ENCODE measurements at places on chromosomes 5 and 9.

DNA sequence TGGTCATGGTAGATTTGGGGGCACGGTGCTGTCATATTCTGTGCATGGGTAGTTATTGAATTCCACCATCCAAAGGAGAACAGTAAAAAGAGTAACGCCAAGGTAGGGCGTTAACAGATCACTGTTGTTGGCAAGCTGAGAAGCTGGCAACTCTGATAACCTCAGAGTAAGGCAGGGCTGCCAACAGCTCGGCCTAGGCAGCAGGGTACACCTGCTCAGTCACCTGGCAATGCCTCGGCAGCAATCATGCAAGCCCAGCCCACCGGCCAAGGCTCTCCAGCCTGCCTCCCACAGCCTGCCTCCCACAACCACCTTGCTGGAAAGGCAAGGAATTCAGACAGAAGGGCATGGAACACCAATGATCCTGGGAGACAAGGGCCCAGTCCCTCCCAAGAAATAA is 63.9 kb downstream of the KLHL3 start:
- DNase-seq, result no peak

GRCh38 chr5:15501091-15501791 is 1.3 kb downstream of the FBXL7 start:
- peak; percentile 65 for DNase-seq

DNA sequence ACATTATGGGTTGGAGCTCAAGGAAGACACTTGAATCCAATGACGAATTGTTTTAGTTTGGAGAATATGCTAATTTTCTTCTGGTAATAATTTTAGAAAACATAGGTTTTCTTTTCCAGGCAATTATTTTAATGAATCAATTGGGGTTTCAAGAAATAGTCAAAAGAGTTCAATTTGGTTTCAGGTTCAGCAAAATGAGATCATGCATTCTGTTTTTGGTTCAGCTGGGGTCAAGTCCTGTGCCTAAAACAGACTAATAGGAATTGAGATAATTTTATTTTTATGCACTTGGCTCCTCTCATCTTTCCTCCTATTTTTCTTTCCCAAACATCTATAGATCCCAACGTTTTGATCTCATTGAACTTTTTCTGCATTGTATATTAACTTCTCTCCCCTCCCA is 596.8 kb downstream of the RAB3C start:
- DNase-seq, result no peak

DNA sequence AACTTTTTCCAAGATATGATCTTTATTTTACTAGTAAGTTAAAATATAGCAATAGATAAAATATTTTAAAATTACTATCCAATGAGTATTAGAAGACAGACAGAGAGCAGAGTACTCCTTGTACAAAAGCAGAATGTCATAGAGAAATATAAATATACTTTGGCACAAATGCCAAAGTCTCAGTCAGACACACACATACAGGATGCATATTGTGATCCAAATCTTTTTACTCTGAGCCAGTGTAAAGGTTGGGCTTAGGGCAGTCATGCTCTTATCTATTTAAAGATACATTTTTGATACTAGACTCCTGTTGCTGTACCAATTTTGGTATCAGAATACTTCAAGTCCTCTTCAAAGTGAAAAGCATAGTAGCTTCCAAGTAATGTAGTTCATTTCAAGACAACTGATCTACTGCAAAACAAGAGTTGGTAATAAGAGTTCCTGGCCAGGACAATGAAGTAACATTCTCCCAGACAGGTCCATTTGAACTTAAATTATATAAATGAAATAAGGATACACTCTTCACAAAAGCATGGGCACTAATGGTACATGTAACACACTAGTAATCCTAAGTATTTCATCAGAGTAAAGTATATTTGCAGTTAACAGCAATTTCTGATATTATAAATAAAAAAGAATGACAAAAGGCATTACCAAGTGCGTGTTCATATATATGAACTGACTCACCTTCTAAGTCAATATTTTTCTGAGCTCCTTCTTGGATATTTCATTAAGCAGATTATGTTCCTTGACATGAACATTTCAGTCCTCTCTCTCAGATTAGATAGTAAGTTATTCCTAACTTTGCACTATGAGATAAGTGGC is 10.5 kb downstream of the PFDN1 start:
- no peak for DNase-seq

DNA sequence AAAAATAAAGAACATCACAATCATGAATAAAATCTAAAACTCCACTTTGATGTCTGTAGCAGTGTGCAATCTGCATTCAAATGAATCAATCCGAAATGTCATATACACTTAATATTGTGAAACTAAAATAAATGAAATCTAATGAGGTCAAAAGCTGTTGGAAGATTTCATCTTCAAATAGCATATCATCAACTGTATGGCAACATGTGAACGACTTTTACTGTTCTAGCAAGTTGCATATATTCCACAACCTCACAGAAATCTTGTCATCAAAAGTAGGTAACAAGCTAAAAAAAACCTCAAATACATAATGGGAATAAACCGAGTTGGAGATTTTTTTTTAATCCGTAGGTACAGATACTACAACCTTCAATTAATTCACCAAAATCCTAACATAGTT is 1.2 kb downstream of the PTBP3 start:
- DNase-seq, result no peak

DNA sequence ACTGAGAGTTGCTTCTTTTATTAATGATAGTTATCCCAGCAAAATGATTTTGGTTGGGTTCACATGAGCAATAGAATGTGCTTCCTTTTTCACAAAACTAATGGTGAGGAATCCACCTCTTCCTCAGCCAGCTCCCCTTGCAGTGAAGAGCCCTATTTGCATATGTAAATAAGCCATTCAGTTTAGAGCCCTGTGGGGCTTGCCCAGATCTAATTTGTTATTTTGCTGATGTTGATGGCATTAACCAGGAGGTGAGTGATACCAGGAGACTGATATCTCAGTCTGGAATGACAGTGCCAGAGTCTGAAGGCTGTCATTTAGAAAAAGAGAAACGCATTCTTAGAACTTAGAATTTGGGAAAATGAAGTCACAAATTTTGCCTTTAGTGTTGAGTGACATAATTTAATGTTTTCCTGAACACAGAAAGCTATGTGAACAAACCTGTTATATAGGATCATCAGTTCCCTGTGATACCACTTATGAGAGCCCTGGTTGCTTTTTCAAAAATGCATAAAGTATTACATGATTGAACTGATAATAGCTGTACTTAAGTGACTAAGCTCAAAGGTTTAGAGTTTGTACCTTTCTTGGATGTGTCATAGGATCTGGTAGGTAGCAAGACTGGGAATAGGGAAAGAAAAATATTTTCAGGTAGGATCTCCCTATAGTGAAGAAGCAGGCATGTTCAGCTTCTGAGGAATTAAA is 271.6 kb downstream of the MAST4 start:
- no peak for DNase-seq

GRCh38 chr5:77816686-77817085 is 40.5 kb upstream of the TBCA start:
- no peak for DNase-seq

DNA sequence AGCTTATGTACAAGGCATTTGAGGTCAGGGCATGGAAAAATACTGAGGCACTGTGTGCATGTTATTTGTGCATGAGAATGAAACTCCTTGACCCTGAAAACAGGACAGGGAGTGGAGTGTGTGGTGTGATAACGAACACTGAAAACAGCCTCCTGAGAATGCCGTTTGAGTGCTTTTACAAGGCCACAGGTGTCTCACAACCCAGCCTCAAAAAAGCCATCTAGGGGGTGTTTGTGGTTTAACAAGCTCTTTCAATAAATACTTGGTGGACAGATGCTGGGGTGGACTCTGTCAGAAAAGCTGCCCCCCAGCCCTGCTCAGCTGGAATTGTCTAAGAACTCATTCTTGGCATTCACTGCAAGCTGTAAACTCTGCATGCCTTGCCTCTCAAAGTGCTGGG is 94.0 kb upstream of the SLC25A48 start:
- DNase-seq, result no peak

- DNase-seq, result peak; percentile 57
Observed at GRCh38 chr5:123207081-123207537, 118.1 kb downstream of the PRDM6 start.

- DNase-seq, result peak; percentile 44
Observed at GRCh38 chr9:108640230-108640629, 215.6 kb downstream of the ACTL7B start.

- DNase-seq, result no peak
Observed at GRCh38 chr9:106107716-106108115, 413.4 kb downstream of the TMEM38B start.

- no peak for DNase-seq
Observed at GRCh38 chr9:100865648-100866047, 162.9 kb upstream of the PLPPR1 start.

- DNase-seq, result no peak
Observed at GRCh38 chr9:111928359-111928720, 31.7 kb downstream of the UGCG start.

DNA sequence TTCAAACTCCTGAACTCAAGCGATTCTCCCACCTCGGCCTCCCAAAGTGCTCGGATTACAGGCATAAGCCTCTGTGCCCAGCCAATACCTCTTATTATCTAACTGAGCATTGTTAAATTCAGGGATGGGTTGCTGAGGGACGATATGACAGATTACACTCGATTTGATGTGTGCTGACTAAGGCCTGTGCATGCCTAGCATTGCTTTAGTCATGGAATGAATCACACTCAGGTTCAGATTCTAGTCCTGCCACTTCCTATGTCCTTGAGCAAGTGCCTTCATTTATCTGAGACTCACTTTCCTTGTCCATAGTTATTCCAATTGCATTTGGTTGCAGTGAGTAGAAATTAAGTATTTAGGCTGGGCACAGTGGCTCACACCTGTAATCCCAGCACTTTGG is 19.5 kb downstream of the THBS4 start:
- peak; percentile 54 for DNase-seq

GRCh38 chr5:126988021-126988569 is 42.3 kb downstream of the MARCHF3 start:
- no peak for DNase-seq

DNA sequence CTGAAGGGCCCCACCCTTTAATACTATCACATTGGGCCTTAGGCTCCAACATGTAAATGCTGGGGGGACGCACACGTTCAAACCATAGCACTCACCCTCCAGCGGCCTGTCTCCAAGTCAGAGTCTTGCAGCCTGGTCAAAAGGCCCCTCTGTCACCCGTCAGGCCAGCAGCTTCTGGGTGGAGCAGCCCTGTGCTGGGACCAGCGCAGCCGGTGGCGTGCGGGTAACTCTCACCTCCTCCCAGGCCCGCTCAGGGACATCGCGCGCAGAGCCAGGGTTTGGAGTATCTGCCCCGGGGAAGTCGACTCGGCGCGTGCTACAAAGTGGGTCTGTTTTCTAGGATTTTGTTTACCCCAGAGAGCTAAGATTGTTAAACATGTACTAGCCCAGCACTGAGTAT is 93.0 kb upstream of the COL5A1 start:
- no peak for DNase-seq

- DNase-seq, result no peak
Observed at GRCh38 chr9:38621434-38622287, 1.3 kb upstream of the ANKRD18A start.

DNA sequence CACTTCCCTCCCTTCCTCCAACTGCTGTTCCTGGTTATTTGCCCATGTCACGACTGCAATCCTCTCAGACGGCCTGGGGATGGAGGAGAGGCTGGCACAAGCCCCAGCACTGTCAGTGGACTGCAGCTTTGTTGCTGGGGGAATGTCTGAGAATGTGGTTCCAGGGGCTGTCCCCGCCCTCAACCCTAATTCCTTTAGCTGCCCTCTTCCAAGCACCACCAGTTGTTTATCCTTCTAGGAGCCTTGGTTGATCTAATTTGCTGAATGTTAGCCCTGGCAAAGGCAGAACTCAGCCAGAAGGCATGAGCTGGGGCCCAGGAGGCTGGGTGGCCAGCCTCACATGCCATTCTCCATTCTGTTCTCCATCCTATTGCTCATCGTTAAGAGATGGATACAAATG is 51.6 kb downstream of the ADAM19 start:
- no peak for DNase-seq

DNA sequence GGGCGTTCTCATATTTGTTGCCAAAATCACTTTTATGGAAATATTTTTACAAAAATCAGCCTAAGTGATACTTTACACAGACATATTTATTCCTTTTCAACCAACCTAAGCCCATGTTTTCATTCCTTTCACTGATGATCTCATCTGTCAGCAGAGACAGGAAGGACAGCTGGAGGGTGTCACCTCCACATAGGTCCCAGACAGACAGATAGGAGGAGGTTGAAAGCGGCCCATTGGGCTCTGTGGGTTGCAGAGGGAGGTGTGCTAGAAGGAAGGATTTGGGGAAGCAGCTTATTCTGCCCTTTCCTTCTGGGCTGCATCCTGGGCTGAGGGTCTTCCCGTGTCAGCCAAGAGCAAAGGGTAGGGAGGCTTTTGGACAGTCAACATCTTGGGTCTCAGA is 26.0 kb upstream of the SEMA4D start:
- DNase-seq, result no peak

- DNase-seq, result peak; percentile 3
Observed at GRCh38 chr5:76402251-76402885, 717 bp upstream of the IQGAP2 start.

- no peak for DNase-seq
Observed at GRCh38 chr5:159091596-159092331, 8.0 kb downstream of the EBF1 start.

DNA sequence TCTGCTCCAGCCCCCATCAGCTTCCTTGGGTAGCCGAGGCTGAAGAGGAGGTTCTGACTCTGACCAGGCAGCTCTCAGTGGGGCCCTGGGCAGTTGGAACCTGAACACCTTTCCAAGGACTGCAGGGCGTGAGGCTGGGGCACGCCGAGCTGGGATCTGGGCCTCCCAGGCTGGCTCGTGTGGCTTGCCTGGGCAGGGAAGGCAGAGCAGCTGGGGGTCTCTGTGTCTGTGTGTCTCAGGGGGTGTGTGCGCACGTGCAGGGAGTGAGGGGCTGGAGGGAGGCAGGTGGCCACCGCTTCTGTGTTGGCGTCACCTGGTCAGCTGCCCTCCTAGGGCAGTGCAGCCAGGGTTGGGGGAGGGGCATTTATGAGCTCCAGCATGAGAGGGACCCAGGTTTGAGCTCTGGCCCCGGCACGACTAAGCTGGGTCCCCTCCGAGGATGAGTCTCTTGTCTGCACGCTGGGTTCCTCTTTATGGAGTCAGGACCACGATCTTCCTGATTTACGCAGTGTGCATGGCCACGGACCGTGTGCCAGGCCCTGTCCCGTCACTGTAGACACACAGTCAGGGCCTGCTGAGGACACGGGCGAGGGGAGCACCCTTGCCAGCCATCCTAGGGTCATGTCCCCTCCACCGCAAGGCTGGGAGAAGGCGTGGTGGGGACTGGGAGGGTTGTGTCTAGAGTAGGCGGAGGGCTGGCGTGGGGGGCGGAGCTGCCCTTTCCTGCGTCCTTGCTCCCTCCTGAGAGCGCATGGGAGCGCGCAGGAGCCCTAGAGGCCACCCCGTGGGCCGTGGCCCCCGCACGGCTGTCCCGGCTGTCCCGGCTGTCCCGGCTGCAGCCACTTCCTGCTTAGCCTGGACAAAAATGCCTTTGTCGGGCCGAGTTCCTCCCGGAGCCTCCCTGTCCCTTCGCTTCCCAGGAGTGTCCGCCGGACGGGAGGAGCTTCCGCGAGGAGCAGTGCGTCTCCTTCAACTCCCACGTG is 4.6 kb downstream of the ADAMTSL2 start:
- no peak for DNase-seq

DNA sequence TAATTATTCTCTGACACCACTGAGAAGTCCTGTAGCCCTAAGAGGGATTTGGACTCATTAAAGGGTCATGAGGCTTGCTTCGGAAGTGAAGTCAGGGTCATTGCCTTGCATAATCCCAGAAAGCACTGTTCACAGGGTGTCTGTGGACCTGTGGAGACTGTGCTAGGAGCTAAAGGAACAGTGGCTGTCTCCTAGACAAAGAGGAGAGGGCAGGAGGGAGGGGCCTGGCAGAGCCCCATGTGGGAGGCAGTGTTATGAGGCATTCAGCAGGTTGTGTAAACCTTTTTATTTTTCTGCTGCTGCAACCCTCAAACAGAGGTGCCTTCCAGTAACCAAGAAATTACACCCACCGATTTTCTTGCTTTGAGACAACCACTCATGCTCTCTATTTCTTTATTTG is 3.3 kb downstream of the TMEM174 start:
- DNase-seq, result no peak

Data from foreskin fibroblast (primary cell).